Muscle of leg (tissue), 16 donors: ENCODE measurements at places on chromosomes 11 and 22.
A peak's percentile ranks its signal among the peaks of the same experiment; 100 is the strongest.

GRCh38 chr11:3077189-3077836, 20.1 kb upstream of the CARS1 start:
- H3K27me3 ChIP-seq: no peaks in the 10 kb centered on the region
- no peak overlapping the region for H3K27ac ChIP-seq
- no peak for DNase-seq
- no peaks in the 10 kb centered on the region for H3K36me3 ChIP-seq
- H3K4me1 ChIP-seq: peaks cover 10% of the 10 kb centered on the region

DNA sequence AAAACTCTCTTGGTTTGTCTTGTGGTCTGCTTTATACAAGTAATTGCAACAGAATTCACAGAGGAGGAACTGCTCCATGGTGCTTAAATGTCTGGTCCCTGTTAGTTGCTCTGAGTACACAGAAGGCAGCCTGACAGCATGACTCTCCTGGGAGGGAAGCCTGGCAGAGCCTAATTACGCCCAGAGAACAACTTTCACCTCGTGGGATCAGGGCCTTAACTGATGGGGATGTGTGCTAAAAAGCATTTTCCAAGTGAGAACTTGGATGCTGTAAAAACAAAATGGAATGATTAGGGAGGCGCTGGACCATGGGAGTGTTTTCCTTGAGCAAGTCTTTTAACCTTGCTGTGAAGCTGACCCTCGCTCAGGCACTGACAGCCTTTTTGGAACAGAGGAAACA, 154.0 kb upstream of the TENM4 start:
- no peaks in the 10 kb centered on the region for H3K4me1 ChIP-seq
- no peaks in the 10 kb centered on the region for H3K36me3 ChIP-seq
- H3K27ac ChIP-seq: no peak overlapping the region
- H3K27me3 ChIP-seq: no peaks in the 10 kb centered on the region
- DNase-seq: no peak

- H3K27me3 ChIP-seq: peaks cover 35% of the 10 kb centered on the region
- H3K27ac ChIP-seq: no peak overlapping the region
- H3K36me3 ChIP-seq: no peaks in the 10 kb centered on the region
- peak; percentile 18 for DNase-seq
These were observed 1.3 kb downstream of the ELMOD1 start for GRCh38 chr11:107592231-107592590.

DNA sequence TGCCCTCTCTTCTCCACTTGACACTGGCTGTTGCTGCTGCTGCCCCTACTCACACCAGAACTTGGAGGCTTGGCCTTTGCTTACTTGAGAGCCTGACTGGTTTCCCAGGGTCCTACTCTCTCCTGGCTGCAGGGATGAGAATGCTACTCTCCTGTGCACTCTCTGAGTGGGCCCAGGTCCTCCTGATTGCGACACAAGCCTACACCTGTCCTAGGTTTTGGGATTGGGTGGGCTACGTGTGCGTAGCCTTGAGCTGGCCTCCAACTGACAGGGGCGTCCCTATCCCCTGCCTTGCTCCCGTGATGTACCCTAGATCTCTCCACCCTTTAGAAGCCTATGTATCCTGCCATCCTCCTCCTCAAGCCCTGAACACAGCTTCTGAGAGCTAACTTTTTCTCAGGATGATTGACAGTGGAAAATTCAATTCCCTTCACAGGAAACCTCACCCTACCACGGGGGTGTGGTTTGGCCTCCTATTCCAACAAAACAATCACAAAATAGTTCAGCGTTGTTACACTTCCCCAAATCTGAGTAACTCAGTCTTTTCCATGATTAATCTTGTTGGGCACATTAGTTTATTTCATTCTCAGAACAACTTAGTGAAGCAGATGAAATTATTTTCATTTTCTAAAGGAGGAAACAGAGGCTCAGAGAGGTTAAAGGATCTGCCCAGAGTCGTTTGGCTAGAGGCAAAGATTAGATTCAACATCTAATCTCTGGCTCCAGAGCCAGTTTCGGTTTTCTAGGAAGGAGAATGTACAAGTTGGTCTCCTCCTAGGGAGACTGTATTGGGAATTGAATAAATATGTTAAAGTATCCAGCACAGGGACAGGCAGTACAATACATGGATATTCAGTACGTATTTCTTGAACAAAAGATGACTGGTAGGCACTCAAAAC, 17.6 kb upstream of the AMOTL1 start:
- peak overlapping the region; percentile 57 for H3K27ac ChIP-seq
- H3K4me3 ChIP-seq: no peak overlapping the region
- peaks cover 8% of the 10 kb centered on the region for H3K4me1 ChIP-seq

- no peak overlapping the region for H3K4me3 ChIP-seq
- no peaks in the 10 kb centered on the region for H3K27me3 ChIP-seq
- H3K4me1 ChIP-seq: peaks cover 20% of the 10 kb centered on the region
- DNase-seq: no peak
- no peak overlapping the region for H3K27ac ChIP-seq
These were observed 269.0 kb downstream of the FAM76B start for GRCh38 chr11:95520369-95521132.

DNA sequence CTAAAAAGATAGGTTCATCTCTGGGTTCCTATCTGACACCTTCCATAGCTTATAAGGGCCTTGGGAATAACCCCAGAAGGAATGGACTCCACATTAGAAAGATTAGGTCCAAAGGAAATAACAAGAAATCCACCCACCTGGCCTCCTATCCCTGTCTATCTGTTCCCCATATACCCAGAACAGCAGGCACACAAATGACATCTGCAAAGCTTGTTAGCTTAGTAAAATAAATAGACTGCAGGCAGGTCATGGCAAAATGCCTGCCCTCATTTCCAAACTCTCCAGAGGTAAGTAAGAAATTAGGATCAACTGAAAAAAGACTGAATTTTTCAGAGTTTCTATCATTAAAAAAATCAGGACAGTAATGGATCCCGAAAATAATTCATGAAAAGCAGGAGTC, 489.5 kb downstream of the DLG2 start:
- no peak for DNase-seq
- no peak overlapping the region for H3K4me3 ChIP-seq
- no peaks in the 10 kb centered on the region for H3K36me3 ChIP-seq

- H3K27me3 ChIP-seq: no peaks in the 10 kb centered on the region
- H3K36me3 ChIP-seq: peaks cover 41% of the 10 kb centered on the region
- H3K4me3 ChIP-seq: no peak overlapping the region
- peaks cover 51% of the 10 kb centered on the region for H3K4me1 ChIP-seq
These were observed 1.7 kb downstream of the RPS19BP1 start for GRCh38 chr22:39530692-39531331.

GRCh38 chr22:42091455-42091782, 847 bp upstream of the NDUFA6 start:
- H3K36me3 ChIP-seq: peaks cover 21% of the 10 kb centered on the region
- H3K27ac ChIP-seq: peak overlapping the region; percentile 89
- DNase-seq: no peak

DNA sequence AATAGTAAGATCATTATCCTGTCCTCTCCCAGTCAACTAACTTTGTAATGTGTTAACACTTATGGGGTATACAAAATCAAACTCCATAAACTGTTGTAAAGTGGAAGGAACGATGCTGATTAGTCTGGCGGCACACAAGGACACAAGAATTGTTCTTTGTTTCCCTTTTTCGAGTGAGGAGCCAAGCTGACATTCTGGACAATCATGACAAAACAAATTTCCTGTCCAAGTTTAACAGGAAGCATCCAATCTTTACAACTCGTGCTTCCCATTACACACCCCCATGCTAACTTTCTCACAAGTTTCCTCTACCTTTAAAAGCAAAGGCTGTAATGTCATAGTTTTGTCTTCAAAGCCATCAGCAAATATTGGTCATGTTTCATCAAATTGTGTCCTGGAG, 20.4 kb upstream of the LDLRAD3 start:
- H3K27me3 ChIP-seq: no peaks in the 10 kb centered on the region
- H3K4me3 ChIP-seq: no peak overlapping the region
- H3K27ac ChIP-seq: no peak overlapping the region
- DNase-seq: peak; percentile 38
- peaks cover 23% of the 10 kb centered on the region for H3K4me1 ChIP-seq
- H3K36me3 ChIP-seq: no peaks in the 10 kb centered on the region

DNA sequence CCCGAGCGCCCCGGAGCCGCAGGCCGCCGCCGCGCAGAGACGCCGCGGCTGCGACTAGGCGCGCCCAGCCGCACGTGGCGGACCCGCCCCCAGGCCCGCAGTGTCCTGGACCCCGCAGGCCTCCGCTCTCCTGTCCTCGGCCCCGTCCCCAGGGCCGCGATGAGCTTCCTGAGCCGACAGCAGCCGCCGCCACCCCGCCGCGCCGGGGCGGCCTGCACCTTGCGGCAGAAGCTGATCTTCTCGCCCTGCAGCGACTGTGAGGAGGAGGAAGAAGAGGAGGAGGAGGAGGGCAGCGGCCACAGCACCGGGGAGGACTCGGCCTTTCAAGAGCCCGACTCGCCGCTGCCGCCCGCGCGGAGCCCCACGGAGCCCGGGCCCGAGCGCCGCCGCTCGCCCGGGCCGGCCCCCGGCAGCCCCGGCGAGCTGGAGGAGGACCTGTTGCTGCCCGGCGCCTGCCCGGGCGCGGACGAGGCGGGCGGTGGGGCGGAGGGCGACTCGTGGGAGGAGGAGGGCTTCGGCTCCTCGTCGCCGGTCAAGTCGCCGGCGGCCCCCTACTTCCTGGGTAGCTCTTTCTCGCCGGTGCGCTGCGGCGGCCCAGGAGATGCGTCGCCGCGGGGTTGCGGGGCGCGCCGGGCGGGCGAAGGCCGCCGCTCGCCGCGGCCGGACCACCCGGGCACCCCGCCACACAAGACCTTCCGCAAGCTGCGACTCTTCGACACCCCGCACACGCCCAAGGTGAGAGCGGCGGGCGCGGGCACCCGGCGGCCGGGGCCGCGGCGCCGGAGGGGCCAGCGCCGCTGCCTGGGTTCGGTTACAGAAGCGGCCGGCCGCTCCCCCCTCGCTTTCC, 528 bp downstream of the WEE1 start:
- peak overlapping the region; percentile 96 for H3K27ac ChIP-seq
- peaks cover 2% of the 10 kb centered on the region for H3K36me3 ChIP-seq
- DNase-seq: peak; percentile 38
- no peaks in the 10 kb centered on the region for H3K27me3 ChIP-seq

DNA sequence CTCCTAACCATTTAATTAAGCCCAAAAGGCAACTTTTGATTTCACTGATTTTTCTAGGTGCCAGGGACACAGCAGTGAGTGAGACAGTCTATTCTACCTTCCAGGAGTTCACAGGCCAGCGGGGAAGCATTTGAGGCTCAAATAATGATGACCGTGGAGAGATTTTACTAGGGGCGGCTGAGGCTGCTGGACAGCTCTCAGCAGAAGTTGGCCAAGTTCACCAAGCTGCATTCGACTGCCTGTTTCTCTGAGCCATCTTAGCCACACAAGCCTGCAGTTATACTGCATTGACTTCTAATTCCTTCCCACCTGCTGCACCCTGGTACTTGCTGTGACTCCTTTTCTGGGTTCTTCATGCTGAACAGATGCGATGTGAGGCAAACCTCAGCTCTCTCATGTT, 168.9 kb upstream of the TBCEL start:
- H3K27ac ChIP-seq: no peak overlapping the region
- peak; percentile 15 for DNase-seq
- no peaks in the 10 kb centered on the region for H3K36me3 ChIP-seq
- no peak overlapping the region for H3K4me3 ChIP-seq
- H3K4me1 ChIP-seq: no peaks in the 10 kb centered on the region

GRCh38 chr11:92154110-92154509, 70.5 kb upstream of the FAT3 start:
- no peak overlapping the region for H3K27ac ChIP-seq

DNA sequence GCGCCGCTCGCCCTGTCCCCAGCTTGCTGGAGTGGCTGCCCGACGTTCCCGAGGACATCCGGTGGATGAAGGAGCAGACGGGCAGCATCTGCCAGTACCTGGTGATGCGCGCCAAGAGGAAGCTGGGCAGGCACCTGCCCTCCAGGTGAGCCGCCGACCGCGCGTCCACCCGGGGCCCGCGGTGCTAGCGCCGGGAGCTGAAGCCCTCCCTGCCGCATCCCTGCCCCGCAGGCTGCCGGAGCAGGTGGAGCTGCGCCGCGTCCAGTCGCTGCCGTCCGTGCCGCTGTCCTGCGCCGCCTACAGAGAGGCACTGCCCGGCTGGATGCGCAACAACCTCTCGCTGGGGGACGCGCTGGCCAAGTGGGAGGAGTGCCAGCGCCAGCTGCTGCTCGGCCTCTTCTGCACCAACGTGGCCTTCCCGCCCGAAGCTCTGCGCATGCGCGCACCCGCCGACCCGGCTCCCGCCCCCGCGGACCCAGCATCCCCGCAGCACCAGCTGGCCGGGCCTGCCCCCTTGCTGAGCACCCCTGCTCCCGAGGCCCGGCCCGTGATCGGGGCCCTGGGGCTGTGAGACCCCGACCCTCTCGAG, 3.3 kb upstream of the CRACR2B start:
- no peak overlapping the region for H3K4me3 ChIP-seq
- H3K36me3 ChIP-seq: peaks cover 23% of the 10 kb centered on the region
- peaks cover 81% of the 10 kb centered on the region for H3K4me1 ChIP-seq
- DNase-seq: peak; percentile 83

DNA sequence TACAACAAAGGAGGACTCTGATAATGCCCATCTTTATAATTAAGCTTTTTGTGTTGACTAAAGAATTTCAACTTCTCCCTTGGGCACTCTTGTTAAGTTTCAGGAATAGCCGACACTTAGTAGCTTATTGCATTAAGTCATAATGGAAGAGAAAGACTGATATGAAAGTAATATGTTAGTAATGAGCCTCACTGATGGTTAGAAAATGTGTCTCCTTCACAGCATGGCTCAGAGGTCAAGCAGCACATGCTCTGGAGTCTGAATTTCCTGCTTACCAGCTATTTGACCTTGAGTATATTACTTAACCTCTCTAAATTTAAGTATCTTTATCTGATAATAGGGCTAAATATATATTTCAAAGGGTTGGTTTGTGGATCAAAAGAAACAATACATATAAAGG, 39.0 kb downstream of the PDGFD start:
- no peak overlapping the region for H3K27ac ChIP-seq
- no peak for DNase-seq
- H3K27me3 ChIP-seq: no peaks in the 10 kb centered on the region
- H3K4me3 ChIP-seq: no peak overlapping the region
- H3K4me1 ChIP-seq: no peaks in the 10 kb centered on the region
- no peaks in the 10 kb centered on the region for H3K36me3 ChIP-seq

DNA sequence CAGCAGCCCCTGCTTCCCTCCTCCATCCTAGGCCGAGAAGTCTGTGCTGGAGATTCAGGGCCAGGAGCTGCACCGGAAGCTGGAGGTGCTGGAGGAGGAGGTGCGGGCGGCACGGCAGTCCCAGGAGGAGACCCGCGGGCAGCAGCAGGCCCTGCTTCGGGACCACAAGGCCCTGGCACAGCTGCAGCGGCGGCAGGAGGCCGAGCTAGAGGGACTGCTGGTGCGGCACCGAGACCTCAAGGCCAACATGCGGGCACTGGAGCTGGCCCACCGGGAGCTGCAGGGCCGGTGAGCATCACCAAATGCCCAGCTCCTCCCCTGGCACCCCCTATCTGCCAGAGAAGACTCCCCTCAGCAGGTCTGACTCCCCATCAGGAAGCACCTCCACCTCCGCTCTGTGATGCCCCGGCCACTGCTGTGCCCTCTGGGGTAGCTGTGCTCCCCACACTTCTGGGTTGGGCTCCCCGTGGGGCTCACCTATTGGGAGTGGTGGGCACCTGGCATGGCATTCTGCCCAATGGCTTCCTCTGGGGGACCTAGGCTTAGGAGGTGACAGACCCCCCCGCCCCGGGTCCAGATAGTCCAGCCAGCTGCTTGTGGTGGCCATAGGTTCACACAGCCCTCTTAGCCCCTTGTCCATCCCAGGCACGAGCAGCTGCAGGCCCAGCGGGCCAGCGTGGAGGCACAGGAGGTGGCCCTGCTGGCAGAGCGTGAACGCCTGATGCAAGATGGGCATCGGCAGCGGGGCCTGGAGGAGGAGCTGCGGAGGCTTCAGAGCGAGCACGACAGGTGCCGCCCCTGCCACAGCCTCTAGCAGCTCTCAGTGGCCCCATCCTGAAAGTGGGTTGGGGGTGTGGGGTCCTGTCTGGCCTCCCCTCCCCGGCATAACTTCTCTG, 6.6 kb upstream of the RPS6KA4 start:
- peak; percentile 53 for DNase-seq
- H3K36me3 ChIP-seq: no peaks in the 10 kb centered on the region
- no peak overlapping the region for H3K27ac ChIP-seq
- peaks cover 52% of the 10 kb centered on the region for H3K4me1 ChIP-seq
- no peak overlapping the region for H3K4me3 ChIP-seq
- no peaks in the 10 kb centered on the region for H3K27me3 ChIP-seq
